Effector memory CD8-positive, alpha-beta T cell (primary cell): ENCODE measurements at places on chromosomes 6 and 20.
A peak's percentile ranks its signal among the peaks of the same experiment; 100 is the strongest.

GRCh38 chr6:145929037-145929633 lies 35.0 kb downstream of the SHPRH start:
- no peak for DNase-seq
- no peaks in the 10 kb centered on the region for H3K27me3 ChIP-seq
- peaks cover 47% of the 10 kb centered on the region for H3K36me3 ChIP-seq
- H3K4me1 ChIP-seq, result no peaks in the 10 kb centered on the region
- H3K4me3 ChIP-seq, result no peak overlapping the region

- peaks cover 95% of the 10 kb centered on the region for H3K4me1 ChIP-seq
- peak overlapping the region; percentile 56 for H3K4me3 ChIP-seq
- peaks cover 26% of the 10 kb centered on the region for H3K36me3 ChIP-seq
- no peak for DNase-seq
- H3K27ac ChIP-seq, result peak overlapping the region; percentile 99
- H3K27me3 ChIP-seq, result no peaks in the 10 kb centered on the region
Observed at GRCh38 chr20:41155261-41155660, 17.9 kb downstream of the PLCG1 start.

- no peak for DNase-seq
- no peak overlapping the region for H3K4me3 ChIP-seq
- H3K27me3 ChIP-seq, result no peaks in the 10 kb centered on the region
- H3K4me1 ChIP-seq, result peaks cover 2% of the 10 kb centered on the region
- H3K36me3 ChIP-seq, result no peaks in the 10 kb centered on the region
Observed at GRCh38 chr20:3382836-3383235, 24.6 kb downstream of the DNAAF9 start.

- no peak for DNase-seq
- H3K4me1 ChIP-seq, result no peaks in the 10 kb centered on the region
- H3K27ac ChIP-seq, result no peak overlapping the region
- no peak overlapping the region for H3K4me3 ChIP-seq
- no peaks in the 10 kb centered on the region for H3K36me3 ChIP-seq
Observed at GRCh38 chr6:39153766-39154397, 38.9 kb upstream of the SAYSD1 start.

DNA sequence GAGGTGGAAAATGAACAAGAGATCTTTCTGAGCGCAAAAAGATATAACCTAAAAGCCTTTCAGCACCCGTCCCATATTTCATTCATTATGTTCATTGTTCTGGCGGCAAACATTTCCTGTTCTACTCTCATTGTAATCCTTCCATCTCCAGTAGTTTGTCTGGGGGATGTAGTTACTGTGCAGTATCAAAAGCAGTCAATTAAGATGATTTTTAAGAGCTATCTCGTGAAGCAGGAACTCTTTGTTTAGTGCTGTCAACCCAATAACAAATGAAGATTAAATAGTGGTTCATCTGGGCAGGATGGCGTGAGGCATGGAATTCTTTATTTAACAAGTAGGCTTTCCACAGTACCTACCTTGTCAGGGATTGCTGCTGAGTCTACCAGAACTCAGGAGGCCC lies 876.7 kb downstream of the HACE1 start:
- no peaks in the 10 kb centered on the region for H3K4me1 ChIP-seq
- DNase-seq, result no peak
- no peaks in the 10 kb centered on the region for H3K27me3 ChIP-seq
- no peak overlapping the region for H3K4me3 ChIP-seq
- H3K36me3 ChIP-seq, result no peaks in the 10 kb centered on the region
- no peak overlapping the region for H3K27ac ChIP-seq

GRCh38 chr6:46263707-46264086 lies 92.9 kb upstream of the ENPP5 start:
- peaks cover 4% of the 10 kb centered on the region for H3K4me1 ChIP-seq
- no peaks in the 10 kb centered on the region for H3K36me3 ChIP-seq
- H3K27ac ChIP-seq, result no peak overlapping the region
- no peak overlapping the region for H3K4me3 ChIP-seq

DNA sequence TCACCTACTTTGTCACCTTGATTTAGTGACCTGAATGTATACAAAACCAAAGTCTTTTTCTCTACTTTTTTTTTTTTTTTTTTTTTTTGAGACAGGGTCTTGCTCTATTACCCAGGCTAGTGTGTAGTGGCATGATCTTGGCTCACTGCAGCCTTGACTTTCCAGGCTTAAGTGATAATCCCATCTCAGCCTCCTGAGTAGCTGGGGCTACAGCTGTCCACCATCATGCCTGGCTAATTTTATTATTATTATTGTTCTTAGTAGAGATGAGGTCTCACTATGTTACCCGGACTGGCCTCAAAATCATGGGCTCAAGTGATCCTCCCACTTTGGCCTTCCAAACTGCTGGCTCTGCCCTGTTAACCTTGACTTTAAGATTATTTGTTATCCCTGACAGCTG lies 37.5 kb downstream of the CRISP2 start:
- no peak for DNase-seq
- no peaks in the 10 kb centered on the region for H3K4me1 ChIP-seq
- H3K36me3 ChIP-seq, result no peaks in the 10 kb centered on the region
- no peaks in the 10 kb centered on the region for H3K27me3 ChIP-seq
- no peak overlapping the region for H3K4me3 ChIP-seq

GRCh38 chr6:145727817-145728388 lies 7.4 kb downstream of the EPM2A start:
- H3K27ac ChIP-seq, result no peak overlapping the region
- H3K36me3 ChIP-seq, result no peaks in the 10 kb centered on the region
- no peaks in the 10 kb centered on the region for H3K4me1 ChIP-seq
- no peak for DNase-seq

GRCh38 chr6:27081188-27081587 lies 166.3 kb upstream of the PRSS16 start:
- H3K27me3 ChIP-seq, result peaks cover 75% of the 10 kb centered on the region
- H3K4me1 ChIP-seq, result peaks cover 1% of the 10 kb centered on the region
- H3K4me3 ChIP-seq, result no peak overlapping the region
- no peak for DNase-seq
- no peaks in the 10 kb centered on the region for H3K36me3 ChIP-seq

- DNase-seq, result no peak
- peaks cover 15% of the 10 kb centered on the region for H3K36me3 ChIP-seq
- no peak overlapping the region for H3K27ac ChIP-seq
Observed at GRCh38 chr6:163449076-163449475, 34.6 kb downstream of the QKI start.

GRCh38 chr20:38997622-38998021 lies 35.5 kb downstream of the DHX35 start:
- no peaks in the 10 kb centered on the region for H3K27me3 ChIP-seq
- peaks cover 18% of the 10 kb centered on the region for H3K36me3 ChIP-seq
- peak overlapping the region; percentile 11 for H3K4me3 ChIP-seq
- peaks cover 11% of the 10 kb centered on the region for H3K4me1 ChIP-seq

- H3K27me3 ChIP-seq, result no peaks in the 10 kb centered on the region
- H3K4me1 ChIP-seq, result no peaks in the 10 kb centered on the region
- peak overlapping the region; percentile 83 for H3K27ac ChIP-seq
- peaks cover 4% of the 10 kb centered on the region for H3K36me3 ChIP-seq
Observed at GRCh38 chr6:161135695-161136591, 137.9 kb downstream of the AGPAT4 start.

- no peak for DNase-seq
- H3K4me3 ChIP-seq, result no peak overlapping the region
- peaks cover 2% of the 10 kb centered on the region for H3K36me3 ChIP-seq
- peaks cover 49% of the 10 kb centered on the region for H3K27me3 ChIP-seq
Observed at GRCh38 chr20:57281900-57282299, 15.5 kb upstream of the BMP7 start.

DNA sequence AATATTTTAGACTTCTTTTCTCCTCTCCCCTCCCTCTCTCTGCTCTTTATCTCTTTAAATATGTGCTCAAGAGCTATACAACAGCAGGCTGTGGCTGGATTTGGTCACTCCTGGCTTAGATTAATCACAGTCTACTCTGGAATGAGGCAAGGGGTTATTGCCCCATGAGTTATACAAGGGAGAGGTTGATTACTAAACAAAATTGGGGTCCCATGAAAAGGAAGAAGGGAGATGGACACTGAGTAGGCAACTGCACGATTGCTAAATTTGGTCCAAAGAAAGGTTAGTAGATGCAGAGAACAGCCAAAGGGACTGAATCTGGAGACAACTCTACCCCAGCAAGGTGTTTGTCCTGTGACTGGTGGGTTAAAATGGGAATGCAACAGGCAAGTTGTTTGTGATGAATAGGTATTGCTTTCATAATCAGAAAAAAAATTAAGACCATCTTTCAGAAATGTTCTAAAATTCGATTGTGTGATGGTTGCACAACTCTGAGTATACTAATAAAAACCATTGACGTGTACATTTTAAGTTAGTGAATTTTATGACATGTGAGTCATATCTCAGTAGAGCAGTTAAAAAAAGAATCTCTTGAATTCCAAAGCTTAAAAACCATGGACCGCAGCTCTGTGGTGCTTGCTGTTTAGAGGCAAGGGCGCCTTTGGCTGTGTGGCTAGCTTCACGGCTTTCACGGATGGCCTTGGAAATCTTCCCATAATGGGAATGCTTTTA lies 57.1 kb downstream of the KIZ start:
- H3K4me1 ChIP-seq, result peaks cover 9% of the 10 kb centered on the region
- no peaks in the 10 kb centered on the region for H3K27me3 ChIP-seq
- H3K27ac ChIP-seq, result no peak overlapping the region
- H3K4me3 ChIP-seq, result no peak overlapping the region

DNA sequence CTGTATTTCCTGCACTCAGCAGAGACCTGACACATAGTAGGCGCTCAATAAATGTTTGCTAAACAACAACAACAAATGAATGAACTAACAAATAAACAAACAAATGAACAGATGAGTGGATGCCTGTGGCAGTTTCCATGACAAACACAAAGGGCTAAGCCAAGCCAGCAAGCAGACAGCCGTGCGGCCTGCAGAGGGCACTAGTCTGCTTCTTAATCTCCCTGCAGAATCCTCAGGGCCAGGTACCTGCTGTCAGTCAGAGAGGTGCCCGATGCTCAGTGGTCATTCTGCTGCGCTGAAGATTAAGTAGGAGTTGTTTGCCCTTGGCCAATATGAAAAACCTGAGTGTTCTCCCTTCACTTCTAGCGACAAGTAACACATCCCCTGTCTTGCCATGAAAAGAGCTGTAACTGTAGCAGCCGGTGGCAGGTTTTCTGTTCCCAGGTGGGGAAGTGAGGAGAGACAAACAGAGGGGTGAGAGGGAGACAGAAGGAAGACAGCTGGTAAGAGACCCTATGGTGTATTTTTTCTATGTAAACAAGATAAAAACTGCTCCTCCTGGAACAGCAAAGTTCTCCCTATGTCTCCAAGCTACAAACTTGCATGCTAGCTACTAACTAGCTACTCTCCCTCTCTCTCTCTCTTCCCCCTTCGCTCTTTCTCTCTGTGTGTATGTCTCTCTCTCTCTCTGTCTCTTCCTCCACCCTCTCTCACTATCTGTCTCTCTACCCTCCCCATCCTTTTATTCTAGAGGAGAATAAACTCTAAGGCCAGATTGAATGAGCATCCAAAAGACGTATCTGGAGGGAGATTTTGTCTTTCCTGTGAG lies at the start of gene MC3R:
Gene MC3R, plus strand, starts transcription at position 779 of the 829 bp plus-strand sequence. CDS start 112 bp downstream, outside the sequence.
- no peak within 1 kb of the TSS for H3K4me3 ChIP-seq
- no peak within 1 kb of the TSS for H3K27ac ChIP-seq
- peak; percentile 3 for DNase-seq
- no peaks in the 10 kb centered on the region for H3K36me3 ChIP-seq

- H3K4me1 ChIP-seq, result peaks cover 60% of the 10 kb centered on the region
- peaks cover 21% of the 10 kb centered on the region for H3K36me3 ChIP-seq
- peak overlapping the region; percentile 76 for H3K4me3 ChIP-seq
- no peaks in the 10 kb centered on the region for H3K27me3 ChIP-seq
- H3K27ac ChIP-seq, result peak overlapping the region; percentile 89
- no peak for DNase-seq
Observed at GRCh38 chr20:32582659-32583580, 2.2 kb downstream of the NOL4L start.

GRCh38 chr6:151681433-151682059 lies 125.9 kb upstream of the ESR1 start:
- H3K27me3 ChIP-seq, result peaks cover 11% of the 10 kb centered on the region
- H3K36me3 ChIP-seq, result no peaks in the 10 kb centered on the region
- DNase-seq, result no peak
- H3K4me1 ChIP-seq, result no peaks in the 10 kb centered on the region
- H3K27ac ChIP-seq, result no peak overlapping the region

GRCh38 chr20:17172836-17173516 lies 53.9 kb upstream of the PCSK2 start:
- H3K36me3 ChIP-seq, result no peaks in the 10 kb centered on the region
- H3K4me3 ChIP-seq, result no peak overlapping the region
- DNase-seq, result no peak

DNA sequence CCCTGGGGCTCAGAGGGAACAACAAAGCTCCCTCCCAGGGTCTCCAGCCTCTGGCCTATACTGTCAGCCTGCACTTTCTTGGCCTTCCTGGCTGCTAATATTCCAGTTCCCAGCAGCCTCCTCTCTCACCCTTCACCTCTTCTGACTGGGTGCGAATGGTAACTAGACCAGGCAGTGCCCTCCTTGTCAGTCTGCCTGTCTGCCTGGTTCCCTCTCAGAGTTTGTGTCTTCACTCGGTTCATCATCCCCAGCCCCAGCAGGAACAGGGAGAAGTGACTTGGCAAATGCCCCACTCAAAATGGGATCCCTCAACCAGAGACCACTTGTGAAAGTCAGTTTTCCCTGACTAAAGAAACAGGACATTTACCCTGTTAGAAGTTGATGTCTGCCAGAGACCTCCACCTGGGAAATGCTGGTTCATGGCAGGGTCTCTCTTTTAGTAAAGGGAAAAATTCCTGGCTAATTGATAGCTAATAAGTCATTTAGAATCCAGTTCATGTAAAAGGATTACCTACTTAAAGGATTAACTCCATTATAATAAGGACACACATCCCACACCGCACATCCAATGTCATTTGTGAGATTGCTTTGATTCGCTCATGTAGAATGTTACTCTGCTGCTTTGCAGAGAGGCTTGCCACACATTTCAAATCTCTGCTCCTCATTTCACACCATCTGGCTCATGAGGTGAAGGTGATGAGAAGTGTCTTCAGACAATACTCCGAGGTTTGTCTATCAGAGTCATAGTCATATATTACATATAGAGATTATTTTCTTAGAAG lies 18.6 kb upstream of the MICB start:
- H3K27ac ChIP-seq, result no peak overlapping the region
- DNase-seq, result no peak
- H3K4me1 ChIP-seq, result peaks cover 19% of the 10 kb centered on the region
- peaks cover 4% of the 10 kb centered on the region for H3K36me3 ChIP-seq
- H3K4me3 ChIP-seq, result no peak overlapping the region

- no peak for DNase-seq
- H3K4me1 ChIP-seq, result no peaks in the 10 kb centered on the region
- H3K36me3 ChIP-seq, result no peaks in the 10 kb centered on the region
- H3K27me3 ChIP-seq, result no peaks in the 10 kb centered on the region
- H3K27ac ChIP-seq, result no peak overlapping the region
Observed at GRCh38 chr6:140276719-140277118, 902.3 kb upstream of the CITED2 start.
